ENCODE measurements at places on chromosomes 2 and 18.

GRCh38 chr2:20264629-20265028, 39.7 kb upstream of the SDC1 start:
- DNase-seq: no peak

GRCh38 chr2:189521699-189522434, 58.7 kb downstream of the SLC40A1 start:
- no peak for DNase-seq

- no peak for DNase-seq
Measured at GRCh38 chr18:66126266-66126665, 375.5 kb downstream of the CDH7 start.

DNA sequence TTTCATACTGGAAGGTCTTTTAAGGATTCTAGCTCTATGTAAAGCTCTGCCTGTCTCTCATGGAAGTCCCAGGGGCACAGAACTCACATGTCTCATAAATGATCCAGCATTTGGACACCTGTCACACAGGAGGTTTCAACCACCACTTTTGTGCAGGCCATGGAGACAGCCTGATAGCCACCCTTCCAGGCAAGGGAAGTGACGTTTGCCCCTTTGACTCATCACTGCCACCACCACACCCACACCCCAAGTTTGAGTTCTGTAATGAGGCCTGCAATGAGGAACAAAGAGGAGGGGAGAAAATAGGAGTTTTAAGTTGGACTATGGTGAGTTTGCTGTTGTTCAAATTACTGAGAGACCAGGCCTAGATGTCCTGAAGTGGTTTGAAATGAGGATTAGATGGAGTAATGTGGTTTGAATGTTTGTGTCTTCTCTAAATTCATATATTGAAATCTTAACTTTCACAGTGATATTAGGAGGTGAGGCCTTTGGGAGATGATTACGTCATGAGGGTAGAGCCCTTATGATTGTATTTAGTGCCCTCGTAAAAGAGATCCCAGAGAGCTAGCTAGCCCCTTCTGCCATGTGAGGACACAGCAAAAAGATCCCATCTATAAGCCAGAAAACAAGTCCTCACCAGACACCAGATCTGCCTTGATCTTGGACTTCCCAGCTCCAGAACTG, 175.3 kb upstream of the EPHA4 start:
- no peak for DNase-seq

DNA sequence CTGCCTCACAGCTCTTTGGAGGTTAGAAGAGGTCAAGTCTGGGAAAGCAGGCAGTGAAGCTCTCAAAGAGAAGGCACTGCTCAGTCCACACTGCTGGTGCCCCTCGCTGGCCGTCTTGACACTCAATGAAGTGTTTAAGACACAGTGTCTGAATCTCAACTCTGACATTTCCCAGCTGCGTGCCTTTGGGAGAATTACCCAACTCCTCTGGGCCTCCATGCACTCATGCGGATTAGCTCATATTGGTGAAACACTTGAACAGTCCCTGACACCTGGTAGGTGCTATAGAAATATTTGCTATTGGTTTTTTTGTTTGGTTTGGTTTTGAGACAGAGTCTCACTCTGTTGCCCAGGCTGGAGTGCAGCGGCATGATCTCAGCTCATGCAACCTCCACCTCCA, 281.0 kb downstream of the SRBD1 start:
- no peak for DNase-seq

GRCh38 chr18:36610661-36611060, 218.1 kb downstream of the TPGS2 start:
- DNase-seq: no peak

- DNase-seq: no peak
Measured at GRCh38 chr2:178401994-178402437, 49.0 kb downstream of the PRKRA start.

DNA sequence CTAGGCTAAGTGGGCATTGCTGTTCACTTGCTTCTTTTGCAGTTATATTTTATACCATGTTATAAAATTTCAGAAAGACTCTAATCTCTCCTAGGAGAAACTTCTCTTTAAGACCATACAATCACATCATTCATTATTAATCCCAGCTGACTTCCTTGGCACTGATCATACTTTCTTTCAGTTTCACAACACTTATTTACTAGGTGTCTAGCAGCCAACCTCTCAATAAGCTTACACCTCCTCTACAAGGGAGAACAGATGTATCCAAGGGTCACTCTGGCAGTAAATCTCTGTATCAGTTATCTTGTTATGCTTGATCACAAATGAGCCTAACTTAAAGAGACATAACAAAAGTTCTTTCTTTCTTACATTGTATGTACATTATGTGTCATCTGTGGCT, 69.8 kb upstream of the EPB41L5 start:
- no peak for DNase-seq

DNA sequence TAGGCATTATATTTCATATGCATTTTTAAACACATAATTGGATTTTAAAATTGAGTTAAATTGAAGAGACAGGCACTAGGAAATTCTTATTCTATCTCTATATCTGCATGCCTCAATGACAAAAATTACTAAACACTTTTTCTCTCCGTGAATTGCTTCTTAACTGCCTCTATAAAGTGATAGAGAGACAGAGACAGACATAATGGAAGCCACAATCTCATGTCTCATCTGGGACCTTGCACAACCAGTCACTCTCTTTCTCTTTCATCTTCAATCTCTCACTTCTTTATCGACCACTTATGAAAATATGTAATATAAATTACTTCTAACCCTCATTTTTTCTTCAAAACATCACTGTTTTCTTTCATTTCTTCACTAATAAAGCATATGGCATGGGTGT, 238.9 kb upstream of the ZNF804A start:
- no peak for DNase-seq

DNA sequence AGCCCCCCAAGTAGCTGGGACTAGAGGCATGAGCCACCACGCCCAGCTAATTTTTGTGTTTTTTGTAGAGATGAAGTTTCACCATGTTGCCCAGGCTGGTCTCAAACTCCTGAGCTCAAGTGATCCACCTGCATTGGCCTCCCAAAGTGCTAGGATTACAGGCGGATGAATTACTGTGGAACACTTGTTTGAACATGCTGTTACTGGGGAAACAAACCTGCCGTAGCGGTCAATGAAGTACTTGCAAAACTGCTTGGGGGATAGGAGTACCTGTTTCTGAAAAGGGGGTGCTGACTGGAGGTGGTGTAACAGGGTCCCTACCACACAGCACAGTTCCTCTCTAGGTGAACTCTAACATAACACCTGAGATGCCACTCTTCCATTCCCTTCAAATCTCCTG, 5.9 kb upstream of the IMPACT start:
- no peak for DNase-seq

- DNase-seq: no peak
Measured at GRCh38 chr2:1799174-1799573, 54.9 kb upstream of the PXDN start.

DNA sequence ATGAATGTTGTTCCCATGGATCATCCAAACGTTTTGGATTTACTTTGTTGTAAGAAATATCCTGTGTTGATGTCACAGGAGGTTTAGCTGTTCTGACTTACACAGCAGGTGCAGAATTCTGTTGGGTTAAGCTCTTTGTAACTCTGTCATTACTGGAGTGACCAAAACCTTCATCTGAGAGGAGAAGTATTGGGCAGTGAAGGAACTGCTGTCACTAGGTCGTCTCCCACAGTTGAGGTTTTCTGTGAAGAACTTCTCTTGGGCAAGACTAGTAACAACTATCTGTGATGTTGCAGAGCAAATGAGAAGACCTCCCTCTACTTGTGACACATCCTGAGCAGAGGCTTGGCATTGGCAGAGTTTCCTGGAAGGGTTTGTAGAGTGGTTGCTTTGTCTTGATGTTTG, 2.9 kb downstream of the SPTBN1 start:
- no peak for DNase-seq

DNA sequence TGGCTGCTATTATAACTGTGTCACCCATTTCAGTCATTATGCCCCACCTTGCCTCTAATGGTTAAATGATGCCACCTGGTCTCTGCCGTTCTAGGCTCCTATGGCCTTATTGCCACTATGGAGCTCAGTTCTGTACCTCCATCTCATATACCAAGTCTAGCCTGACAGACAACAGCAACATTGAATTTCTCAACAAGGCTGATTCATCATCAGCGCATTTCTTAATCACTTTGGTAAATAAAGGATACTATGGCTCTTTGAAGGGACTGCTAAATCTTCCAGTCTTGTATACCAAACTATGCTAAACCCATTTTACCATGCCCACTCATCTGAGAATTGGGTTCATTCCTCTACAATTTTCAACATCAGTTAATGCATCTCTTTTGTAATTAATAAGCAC, 784.5 kb upstream of the CELF4 start:
- DNase-seq: no peak

DNA sequence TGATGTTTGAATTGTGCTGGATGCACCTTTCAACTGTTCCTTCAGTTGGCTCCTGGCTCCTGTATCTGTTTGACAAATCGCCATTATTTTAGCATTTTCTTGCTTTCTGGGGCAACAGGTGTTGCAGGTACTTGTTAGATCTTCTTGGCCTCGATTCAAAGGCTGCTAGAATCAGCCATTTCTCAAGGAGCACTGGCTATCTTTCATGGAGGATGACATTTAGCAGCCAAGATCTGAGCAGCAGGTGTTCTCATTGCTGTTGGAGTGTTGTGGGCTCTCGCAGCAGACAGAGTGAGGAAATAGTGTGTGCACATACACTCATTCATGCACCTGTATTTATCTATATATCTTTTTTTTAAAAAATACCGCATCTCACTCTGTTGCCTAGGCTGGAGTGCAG, 52.2 kb downstream of the INPP5D start:
- DNase-seq: no peak

GRCh38 chr2:150192701-150193100, 294.8 kb downstream of the RND3 start:
- DNase-seq: no peak

DNA sequence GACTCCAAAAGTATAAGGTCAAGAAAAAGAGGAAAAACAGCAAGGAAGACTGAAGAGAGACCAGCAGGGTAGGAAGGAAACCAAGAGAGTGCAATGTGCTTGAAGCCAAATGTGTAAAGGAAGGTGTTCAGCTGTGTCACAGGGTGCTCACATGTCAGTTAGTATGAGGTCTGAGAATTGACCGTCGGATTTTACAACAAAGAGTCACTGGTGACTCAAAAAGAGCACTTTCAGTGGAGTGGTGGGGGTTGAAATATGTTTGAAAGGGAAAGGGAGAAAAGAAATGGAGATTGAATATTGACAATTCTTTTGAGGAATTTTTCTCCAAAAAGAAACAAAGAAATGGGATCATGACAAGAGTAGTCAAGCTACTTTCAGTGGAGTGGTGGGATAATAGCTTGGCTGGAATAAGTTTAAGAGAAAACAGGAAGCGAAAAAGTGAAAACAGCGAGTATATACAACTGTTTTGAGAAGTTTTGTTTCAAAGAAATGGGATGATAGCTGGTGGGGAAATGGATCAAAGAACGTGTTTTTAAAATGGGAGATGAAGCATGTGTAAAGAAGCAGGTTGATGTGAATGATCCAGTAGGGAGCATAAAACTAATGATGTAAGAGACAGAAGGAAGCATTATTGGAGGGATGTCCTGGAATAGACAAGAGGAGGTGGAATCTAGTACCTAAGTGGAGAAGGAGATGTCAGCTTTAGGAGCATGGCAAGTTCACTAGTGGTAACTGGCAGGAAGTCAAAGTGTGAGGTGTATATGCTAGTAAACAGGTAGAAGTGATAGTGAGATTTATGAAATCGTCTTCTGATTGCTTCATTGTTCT, 3.6 kb upstream of the TSPYL6 start:
- DNase-seq: no peak

- DNase-seq: no peak
Measured at GRCh38 chr2:43754180-43754579, 19.7 kb upstream of the DYNC2LI1 start.

DNA sequence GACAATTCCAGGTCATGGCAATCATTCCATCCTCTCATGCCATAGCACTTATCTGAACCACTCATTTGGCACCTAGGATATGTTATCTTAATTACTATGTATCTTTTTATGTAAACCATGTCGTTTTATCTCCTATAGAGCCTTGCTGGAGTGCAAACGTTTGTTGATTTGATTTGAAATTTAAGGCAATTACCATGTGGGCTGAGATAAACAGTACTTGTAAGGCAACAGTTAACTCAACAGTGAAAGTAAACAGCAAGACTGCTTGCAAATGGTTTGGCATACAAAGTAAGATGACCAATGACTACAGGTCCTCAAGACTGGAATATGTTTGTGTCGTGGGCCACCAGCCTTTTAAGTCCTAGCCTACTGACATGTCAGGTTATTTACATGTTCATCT, 133.7 kb upstream of the ZFP36L2 start:
- no peak for DNase-seq

DNA sequence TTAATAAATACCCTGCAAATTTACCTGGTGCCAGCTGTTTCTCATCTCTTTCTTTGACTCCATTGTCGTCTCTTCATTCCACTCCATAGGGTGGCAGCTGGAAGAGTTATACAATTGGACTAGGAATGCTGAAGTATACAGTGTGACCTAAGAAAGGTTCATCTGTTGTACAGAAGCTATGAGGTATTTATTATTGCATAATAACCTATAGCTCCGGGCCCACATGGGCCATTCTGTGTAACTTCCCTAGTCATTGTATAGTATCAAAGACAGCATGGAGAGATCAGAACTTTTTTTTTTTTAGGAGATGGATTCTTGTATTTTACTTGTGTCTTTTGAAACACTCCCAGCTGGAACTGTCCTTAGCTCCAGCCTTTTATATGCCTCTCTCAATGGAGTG, 26.2 kb downstream of the BMP10 start:
- no peak for DNase-seq

GRCh38 chr2:239666053-239666854, 265.4 kb upstream of the HDAC4 start:
- no peak for DNase-seq

GRCh38 chr2:46847185-46847710, 68.4 kb downstream of the MCFD2 start:
- peak; percentile 91 for DNase-seq

- no peak for DNase-seq
Measured at GRCh38 chr18:6947338-6948030, 170.1 kb downstream of the LAMA1 start.

- DNase-seq: no peak
Measured at GRCh38 chr18:35642802-35643201, 61.3 kb downstream of the GALNT1 start.

DNA sequence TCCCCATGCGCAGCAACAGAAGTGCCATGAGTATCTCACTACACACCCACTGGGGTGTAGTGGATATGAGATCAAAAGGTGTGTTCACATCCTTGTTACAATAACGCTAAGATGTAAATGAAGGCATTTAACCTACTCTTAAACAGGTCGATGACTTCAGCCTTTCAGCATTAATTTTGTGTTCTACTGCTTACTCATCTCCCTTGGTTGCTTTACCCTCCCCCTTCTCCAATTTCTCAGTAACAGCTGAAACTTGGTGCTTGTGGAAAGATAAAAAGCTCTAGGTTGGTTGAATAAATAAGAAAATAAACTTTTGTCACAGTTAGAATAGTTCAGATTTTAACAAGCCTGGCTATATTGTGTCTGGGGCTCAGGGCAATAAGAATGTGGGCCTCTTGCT, 147.5 kb upstream of the SESTD1 start:
- no peak for DNase-seq

- DNase-seq: no peak
Measured at GRCh38 chr18:38886861-38887670, 1321.5 kb upstream of the CELF4 start.

GRCh38 chr2:229947544-229947943, 25.2 kb downstream of the FBXO36 start:
- no peak for DNase-seq

Data from right hindlimb (tissue), 1 donor.